ENCODE measurements at places on chromosomes 3 and 15.

GRCh38 chr3:172606021-172606420 is 82.8 kb upstream of the TNFSF10 start:
- H3K4me3 ChIP-seq = no peak overlapping the region
- DNase-seq = no peak
- H3K27me3 ChIP-seq = no peaks in the 10 kb centered on the region
- H3K27ac ChIP-seq = peak overlapping the region; percentile 77

- H3K4me3 ChIP-seq = no peak overlapping the region
- no peaks in the 10 kb centered on the region for H3K36me3 ChIP-seq
- no peaks in the 10 kb centered on the region for H3K27me3 ChIP-seq
- H3K4me1 ChIP-seq = peaks cover 27% of the 10 kb centered on the region
Measured at GRCh38 chr3:56985878-56986277, 74.6 kb upstream of the SPATA12 start.

- no peaks in the 10 kb centered on the region for H3K4me1 ChIP-seq
- H3K4me3 ChIP-seq = no peak overlapping the region
- peaks cover 2% of the 10 kb centered on the region for H3K27me3 ChIP-seq
- H3K36me3 ChIP-seq = no peaks in the 10 kb centered on the region
Measured at GRCh38 chr15:77830051-77830468, 197.3 kb upstream of the LINGO1 start.

GRCh38 chr3:24363242-24363641 is 131.4 kb downstream of the THRB start:
- DNase-seq = no peak
- H3K4me3 ChIP-seq = no peak overlapping the region
- no peaks in the 10 kb centered on the region for H3K4me1 ChIP-seq
- no peaks in the 10 kb centered on the region for H3K27me3 ChIP-seq
- no peak overlapping the region for H3K27ac ChIP-seq

DNA sequence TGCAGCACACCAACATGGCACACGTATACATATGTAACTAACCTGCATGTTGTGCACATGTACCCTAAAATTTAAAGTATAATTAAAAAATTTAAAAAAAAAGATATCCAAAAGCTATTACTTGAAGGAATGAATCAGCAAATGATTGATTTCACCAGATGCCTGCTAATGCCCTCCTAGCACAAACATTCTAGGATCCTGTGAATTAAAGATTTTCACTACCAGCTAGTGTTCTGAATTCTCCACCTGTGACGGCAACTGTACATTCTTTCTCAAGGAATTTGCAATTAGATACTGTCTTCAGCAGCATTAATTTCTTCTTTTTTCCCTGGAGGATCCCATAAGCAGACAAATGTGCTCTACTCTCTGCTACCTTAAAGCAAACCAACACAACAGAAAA is 694.9 kb downstream of the NTRK3 start:
- H3K36me3 ChIP-seq = no peaks in the 10 kb centered on the region
- H3K27me3 ChIP-seq = no peaks in the 10 kb centered on the region
- H3K27ac ChIP-seq = no peak overlapping the region
- no peaks in the 10 kb centered on the region for H3K4me1 ChIP-seq
- H3K4me3 ChIP-seq = no peak overlapping the region

- no peak overlapping the region for H3K27ac ChIP-seq
- no peaks in the 10 kb centered on the region for H3K27me3 ChIP-seq
- H3K4me1 ChIP-seq = peaks cover 29% of the 10 kb centered on the region
- no peak overlapping the region for H3K4me3 ChIP-seq
Measured at GRCh38 chr3:127531821-127532220, 58.7 kb downstream of the TPRA1 start.

DNA sequence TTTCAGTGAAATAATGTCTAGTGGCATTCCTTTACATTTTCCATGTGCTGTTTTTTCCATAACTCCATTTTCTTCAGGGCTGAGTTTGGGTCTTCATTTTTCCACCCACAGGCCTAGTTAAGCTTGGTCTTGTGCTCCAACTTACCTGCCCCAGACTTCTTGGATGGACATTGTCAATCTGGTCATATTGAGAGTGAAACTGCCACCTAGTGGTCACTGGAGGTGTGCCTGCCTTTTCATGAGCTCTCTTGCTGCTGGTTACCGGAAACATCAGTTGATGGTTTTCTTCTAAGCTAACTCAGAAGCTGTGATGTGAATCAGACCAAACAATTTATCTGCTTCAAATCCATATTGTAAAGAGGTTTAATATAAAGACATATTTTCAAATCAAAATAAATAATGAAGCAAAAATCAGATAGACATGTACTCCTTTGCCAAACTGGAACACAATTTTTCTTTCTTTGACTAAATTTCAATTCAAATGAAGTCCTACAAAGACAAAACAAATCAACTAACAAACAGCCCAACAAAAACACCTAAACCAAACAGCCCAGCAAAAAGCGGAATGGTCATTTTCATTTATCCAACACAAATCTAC is 135.1 kb upstream of the RASGRP1 start:
- no peak overlapping the region for H3K4me3 ChIP-seq
- H3K27ac ChIP-seq = no peak overlapping the region
- H3K36me3 ChIP-seq = no peaks in the 10 kb centered on the region
- peaks cover 38% of the 10 kb centered on the region for H3K4me1 ChIP-seq
- H3K27me3 ChIP-seq = no peaks in the 10 kb centered on the region

DNA sequence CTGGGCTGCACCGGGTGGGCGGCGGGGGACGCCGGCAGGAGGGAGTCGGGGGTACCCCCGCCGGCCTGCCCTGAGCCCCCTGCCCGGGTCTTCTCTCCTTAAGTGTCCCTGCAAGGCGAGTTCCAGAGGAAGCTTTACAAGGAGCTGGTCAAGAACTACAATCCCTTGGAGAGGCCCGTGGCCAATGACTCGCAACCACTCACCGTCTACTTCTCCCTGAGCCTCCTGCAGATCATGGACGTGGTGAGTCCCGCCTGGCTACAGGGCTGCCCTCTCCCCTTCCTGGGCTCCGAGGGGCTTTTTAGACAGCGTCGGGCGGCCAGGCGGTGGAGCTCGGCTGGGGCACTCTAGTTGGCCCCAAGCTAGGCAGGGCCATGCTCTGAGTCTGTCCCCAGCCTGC is 480 bp downstream of the CHRNA7 start:
- peaks cover 23% of the 10 kb centered on the region for H3K27me3 ChIP-seq
- H3K4me3 ChIP-seq = peak overlapping the region; percentile 51
- DNase-seq = peak; percentile 46
- H3K36me3 ChIP-seq = no peaks in the 10 kb centered on the region

DNA sequence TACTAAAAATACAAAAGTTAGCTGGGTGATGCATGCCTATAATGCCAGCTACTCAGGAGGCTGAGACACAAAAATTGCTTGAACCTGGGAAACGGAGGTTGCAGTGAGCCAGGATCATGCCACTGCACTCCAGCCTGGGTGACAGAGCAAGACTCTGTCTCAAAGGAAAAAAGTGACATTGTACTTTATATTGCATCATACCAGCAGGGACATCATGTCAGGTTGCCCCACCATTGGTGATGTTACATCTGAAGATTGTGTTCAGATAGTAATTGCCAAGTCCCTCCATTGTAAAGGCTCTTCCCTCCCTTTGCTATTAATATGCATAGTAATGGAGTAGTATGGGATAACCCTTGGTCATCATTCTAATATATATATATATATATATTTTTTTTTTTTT is 44.8 kb downstream of the FOXL2 start:
- DNase-seq = no peak
- H3K27ac ChIP-seq = no peak overlapping the region
- H3K4me1 ChIP-seq = no peaks in the 10 kb centered on the region
- H3K36me3 ChIP-seq = no peaks in the 10 kb centered on the region

GRCh38 chr3:105722943-105723556 is 145.8 kb downstream of the CBLB start:
- no peak overlapping the region for H3K4me3 ChIP-seq
- H3K27ac ChIP-seq = no peak overlapping the region
- H3K4me1 ChIP-seq = no peaks in the 10 kb centered on the region
- H3K36me3 ChIP-seq = peaks cover 47% of the 10 kb centered on the region
- no peak for DNase-seq

GRCh38 chr3:148084931-148085330 is 612.8 kb upstream of the AGTR1 start:
- no peaks in the 10 kb centered on the region for H3K36me3 ChIP-seq
- DNase-seq = no peak
- H3K27ac ChIP-seq = no peak overlapping the region
- no peak overlapping the region for H3K4me3 ChIP-seq
- H3K4me1 ChIP-seq = peaks cover 6% of the 10 kb centered on the region

- no peak overlapping the region for H3K4me3 ChIP-seq
- no peak for DNase-seq
- H3K4me1 ChIP-seq = no peaks in the 10 kb centered on the region
- no peaks in the 10 kb centered on the region for H3K36me3 ChIP-seq
Measured at GRCh38 chr15:69035918-69036258, 21.4 kb downstream of the NOX5 start.

- no peak overlapping the region for H3K4me3 ChIP-seq
- H3K4me1 ChIP-seq = peaks cover 9% of the 10 kb centered on the region
- no peaks in the 10 kb centered on the region for H3K36me3 ChIP-seq
- no peak overlapping the region for H3K27ac ChIP-seq
- no peak for DNase-seq
Measured at GRCh38 chr15:61749169-61749568, 311.1 kb downstream of the VPS13C start.

DNA sequence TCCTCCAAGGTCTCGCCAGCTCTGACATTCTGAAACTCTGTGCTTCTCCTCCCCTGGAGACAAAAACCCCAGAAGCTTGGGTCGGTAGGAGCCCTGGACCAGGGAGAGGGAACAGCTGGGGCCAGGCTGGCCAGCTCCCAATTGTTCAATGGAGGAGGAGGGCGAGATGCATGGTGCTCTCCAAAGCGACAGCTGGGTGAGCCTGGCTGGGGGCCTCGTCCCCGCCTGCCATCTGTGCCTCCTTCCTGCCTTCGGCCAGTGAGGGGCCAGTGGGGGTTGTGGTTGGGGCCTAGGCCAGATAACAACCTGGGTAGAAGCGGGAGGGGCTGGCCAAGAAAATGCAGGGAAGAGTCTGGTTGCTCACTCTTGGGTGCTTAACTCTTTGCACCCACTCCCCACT is 79.4 kb downstream of the CORO2B start:
- DNase-seq = no peak
- H3K4me1 ChIP-seq = peaks cover 2% of the 10 kb centered on the region
- H3K4me3 ChIP-seq = no peak overlapping the region
- H3K27me3 ChIP-seq = no peaks in the 10 kb centered on the region
- no peak overlapping the region for H3K27ac ChIP-seq

DNA sequence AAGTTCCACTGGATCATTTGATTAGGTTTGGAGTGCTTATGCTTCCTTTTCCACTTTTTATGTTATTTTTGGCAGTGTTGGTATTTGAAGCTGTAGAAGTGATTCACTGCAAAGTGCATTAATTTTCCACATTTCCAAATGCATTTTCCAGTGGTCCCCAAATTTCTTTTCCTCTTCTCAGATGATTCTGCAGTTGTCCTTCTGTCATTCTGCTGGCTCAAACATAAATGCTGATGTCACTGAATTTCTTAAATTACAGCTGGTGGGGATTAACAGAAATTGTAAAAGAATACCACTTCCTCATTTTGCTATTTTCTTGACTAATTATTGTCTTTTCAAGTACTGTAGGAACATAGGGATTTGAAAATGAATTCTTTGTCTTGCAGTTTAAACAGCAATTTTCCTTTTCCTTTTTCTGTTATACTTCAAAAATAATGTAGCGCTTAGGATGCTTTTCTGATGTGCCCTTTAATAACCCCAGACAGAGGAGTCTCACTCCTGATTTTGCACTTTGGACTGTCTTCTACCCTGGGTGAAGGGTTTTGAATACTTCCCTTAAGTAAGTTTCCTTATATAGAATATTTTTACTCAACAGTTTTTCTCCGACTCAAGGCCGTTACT is 25.0 kb downstream of the MITF start:
- no peaks in the 10 kb centered on the region for H3K27me3 ChIP-seq
- peaks cover 6% of the 10 kb centered on the region for H3K4me1 ChIP-seq
- H3K36me3 ChIP-seq = no peaks in the 10 kb centered on the region
- H3K27ac ChIP-seq = no peak overlapping the region
- no peak for DNase-seq
- H3K4me3 ChIP-seq = no peak overlapping the region

- no peak for DNase-seq
- no peak overlapping the region for H3K27ac ChIP-seq
- no peaks in the 10 kb centered on the region for H3K27me3 ChIP-seq
- H3K36me3 ChIP-seq = no peaks in the 10 kb centered on the region
- no peak overlapping the region for H3K4me3 ChIP-seq
- H3K4me1 ChIP-seq = no peaks in the 10 kb centered on the region
Measured at GRCh38 chr3:116453666-116454346, 8.5 kb upstream of the LSAMP start.

DNA sequence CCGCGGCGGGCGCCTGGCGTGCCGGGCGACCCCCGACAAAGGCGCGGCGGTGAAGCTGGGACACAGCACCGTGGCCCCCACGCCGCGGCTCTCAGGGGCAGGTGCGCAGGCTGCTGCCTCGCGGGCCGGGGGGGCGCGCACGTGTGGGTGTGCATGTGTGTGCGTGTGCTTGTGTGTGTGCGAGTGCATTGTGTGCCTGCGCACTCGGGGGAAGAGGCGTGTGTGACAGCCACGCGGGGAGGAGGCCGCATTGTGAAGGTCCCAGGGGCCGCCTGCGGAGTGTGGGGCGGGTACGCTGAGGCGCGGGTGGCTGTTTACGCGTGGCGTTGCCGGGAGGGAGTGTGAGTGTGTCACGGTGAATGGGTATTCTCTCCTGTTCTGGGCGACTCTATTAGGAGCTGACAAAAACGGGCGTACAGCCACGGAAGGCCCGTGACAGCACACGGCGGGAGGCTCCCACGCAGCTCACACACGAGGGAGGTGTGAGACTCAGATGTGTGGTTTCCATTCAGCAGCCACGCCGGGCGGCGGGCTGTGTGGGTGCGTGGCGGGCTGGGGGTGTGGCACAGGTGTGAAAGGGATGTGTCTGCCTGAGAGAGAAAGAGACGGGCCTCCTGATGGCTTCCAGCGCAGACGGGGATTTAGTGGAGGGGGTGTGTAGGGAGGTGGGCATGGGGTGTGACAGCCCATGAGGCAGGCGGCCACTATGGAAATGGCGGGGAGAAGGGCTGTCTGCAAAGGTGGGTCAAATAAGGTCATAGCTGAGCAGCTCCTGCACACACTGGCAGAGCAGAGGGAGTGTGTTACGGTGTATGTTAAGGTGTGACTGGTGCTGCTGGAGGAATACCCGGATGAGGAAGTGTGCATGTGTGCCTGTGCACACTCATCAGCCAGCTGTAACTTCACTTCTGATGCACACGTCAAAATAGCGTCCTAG is 750 bp downstream of the PODXL2 start:
- no peaks in the 10 kb centered on the region for H3K4me1 ChIP-seq
- peak; percentile 54 for DNase-seq
- peak overlapping the region; percentile 62 for H3K4me3 ChIP-seq

DNA sequence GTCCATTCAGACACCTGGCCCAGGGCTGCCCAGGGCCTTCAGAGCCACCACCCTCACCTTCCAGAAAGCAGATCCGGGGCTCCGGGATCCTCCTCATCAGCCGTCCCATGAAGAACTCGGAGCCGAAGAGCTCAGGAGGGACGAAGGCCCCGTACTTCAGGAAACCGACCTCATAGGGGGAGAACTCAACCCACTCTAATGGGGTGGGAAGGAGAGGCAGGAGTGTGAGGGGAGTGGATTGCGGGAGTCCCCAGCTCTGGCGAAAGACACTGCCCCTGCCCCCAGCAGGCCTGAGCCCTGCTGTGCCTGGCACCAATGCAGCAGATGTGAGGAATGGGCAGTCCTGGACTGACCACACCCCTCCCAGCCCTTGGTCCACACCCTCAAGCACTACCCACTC is 22.6 kb downstream of the PLA2G4D start:
- no peaks in the 10 kb centered on the region for H3K27me3 ChIP-seq
- no peak overlapping the region for H3K27ac ChIP-seq
- H3K4me1 ChIP-seq = no peaks in the 10 kb centered on the region

- H3K36me3 ChIP-seq = peaks cover 5% of the 10 kb centered on the region
- H3K27me3 ChIP-seq = no peaks in the 10 kb centered on the region
- DNase-seq = no peak
Measured at GRCh38 chr15:85545185-85545584, 164.8 kb downstream of the AKAP13 start.

Measured in SK-N-SH (cell line).